ENCODE measurements at places on chromosomes 5 and 9.

DNA sequence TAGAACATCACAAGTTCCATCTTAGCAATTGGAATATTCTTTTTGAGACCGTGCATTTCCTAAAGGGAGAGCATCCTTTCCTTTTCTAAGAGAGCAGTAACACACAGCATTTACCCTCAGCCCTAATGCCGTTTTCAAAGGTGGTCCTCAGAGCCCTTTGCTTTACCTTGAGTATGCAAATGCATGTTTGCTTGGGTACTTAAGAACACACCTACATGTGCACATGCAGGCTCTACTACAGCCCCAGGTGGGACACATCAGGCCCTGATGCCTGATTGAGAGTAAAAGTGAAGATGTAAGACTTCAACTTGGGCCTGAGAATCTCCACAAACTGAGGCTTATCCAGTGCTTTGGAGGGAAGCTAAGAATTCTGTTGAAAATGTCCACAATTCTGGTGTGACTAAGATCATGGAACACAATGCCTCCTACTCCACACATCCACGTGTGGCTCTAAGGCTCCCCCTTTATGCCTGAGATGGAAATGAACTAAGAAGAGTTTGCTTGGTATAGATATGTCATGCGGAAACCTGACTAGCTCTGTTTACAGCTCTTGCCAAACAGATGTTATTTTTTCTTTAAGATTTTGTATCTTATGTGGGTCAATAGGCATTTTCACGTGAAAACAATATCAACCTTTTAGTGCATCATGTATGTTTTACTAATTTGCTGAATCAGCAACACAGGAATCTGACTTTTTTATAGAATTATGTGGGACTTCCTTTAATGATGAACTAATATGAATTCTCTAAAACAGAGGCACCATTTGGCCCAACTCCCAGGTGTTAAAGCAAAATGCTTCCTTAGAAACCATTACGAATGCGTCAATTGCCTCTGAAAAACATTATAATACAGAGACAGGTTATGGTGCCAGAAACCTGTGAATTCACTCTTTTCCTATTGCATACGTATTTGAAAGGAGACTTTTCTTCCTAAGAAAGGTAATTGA, 48.9 kb upstream of the SLC2A8 start:
- peak; percentile 77 for DNase-seq

DNA sequence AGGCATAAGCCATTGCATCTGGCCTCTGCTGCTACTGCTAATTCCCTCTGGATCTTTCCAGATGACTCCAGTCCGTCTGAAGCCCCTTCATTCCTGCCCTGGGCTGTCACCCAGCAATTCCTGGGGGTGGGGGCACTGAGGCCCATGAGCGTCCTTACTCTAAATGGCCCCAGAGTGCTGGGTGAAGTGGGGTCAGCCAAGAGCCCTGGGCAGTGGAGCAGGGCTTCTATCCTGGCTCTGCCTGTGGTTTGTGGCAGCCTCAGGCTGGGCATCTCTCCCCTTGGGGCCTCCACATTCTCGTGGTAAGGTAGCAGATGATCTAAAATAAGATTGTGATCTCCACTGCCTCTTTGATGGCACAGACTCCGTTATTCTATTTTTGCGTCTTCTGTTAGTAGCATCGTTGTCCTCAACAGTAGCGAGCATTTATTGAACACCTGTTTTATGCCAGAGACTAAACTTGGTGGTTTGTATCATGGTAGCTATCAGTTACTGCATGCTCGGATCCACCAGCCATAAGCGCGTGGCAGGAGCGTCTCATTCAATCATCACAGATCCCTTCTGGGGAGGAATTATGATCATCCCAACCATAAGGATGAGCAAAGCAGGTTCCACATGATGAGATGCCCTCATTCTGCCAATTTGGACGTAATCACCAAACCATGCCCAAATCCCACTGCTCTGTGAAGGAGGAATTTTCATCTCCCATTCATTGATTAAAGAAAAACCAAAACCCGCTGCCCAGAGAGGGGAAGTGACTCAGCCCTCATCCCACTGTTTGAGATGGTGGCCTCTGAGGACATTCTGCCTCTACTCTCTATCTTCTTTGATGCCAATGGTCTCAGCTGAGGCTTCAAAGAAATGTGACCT, 21.9 kb upstream of the DUSP1 start:
- DNase-seq: no peak

DNA sequence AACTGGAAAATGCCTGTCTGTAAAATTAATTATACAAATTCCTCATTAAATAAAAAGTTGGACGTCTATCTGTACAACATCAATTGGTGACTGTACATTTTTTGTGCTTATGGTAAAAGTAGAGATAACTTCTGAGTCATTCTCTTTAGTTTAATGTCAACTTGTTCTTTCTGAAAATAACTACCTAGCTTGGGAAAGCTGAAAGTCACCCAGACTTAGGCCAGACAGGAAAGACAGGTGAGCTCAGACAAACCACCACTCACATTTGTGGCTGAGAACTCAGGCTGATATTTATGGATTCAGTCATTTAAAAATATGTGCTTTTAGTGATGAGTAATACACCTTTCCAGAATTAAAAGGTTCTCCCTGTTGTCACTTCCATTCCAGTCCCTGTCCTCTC, 31.9 kb upstream of the ENTREP1 start:
- DNase-seq: no peak

- DNase-seq: no peak
Measured at GRCh38 chr5:78361631-78361993, 1.2 kb downstream of the SCAMP1 start.

- no peak for DNase-seq
Measured at GRCh38 chr5:100614308-100614707, 79.1 kb downstream of the FAM174A start.

DNA sequence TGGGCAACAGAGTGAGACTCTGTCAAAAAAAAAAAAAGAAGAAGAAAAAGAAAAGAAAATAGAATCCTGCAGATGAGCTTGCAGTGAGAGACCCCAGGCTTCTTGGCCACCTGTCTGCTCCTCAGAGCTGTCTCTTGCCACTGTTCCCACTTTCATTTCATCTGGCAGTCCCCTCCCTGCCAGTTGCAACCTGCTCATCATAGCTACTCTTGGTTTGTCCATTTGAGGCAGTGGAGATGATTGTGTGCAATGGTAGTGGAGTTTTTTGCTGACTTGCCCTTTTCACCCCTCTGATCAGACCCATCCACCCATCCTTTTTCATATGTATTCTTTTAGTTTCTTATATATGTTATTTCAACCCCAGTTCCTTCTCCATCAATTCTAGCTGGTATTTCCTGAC, 28.7 kb downstream of the ANKRD33B start:
- DNase-seq: no peak

- DNase-seq: peak; percentile 93
Measured at GRCh38 chr9:70924895-70925547, 196.4 kb downstream of the TRPM3 start.

GRCh38 chr5:6206501-6206900, 171.8 kb downstream of the MED10 start:
- DNase-seq: no peak

DNA sequence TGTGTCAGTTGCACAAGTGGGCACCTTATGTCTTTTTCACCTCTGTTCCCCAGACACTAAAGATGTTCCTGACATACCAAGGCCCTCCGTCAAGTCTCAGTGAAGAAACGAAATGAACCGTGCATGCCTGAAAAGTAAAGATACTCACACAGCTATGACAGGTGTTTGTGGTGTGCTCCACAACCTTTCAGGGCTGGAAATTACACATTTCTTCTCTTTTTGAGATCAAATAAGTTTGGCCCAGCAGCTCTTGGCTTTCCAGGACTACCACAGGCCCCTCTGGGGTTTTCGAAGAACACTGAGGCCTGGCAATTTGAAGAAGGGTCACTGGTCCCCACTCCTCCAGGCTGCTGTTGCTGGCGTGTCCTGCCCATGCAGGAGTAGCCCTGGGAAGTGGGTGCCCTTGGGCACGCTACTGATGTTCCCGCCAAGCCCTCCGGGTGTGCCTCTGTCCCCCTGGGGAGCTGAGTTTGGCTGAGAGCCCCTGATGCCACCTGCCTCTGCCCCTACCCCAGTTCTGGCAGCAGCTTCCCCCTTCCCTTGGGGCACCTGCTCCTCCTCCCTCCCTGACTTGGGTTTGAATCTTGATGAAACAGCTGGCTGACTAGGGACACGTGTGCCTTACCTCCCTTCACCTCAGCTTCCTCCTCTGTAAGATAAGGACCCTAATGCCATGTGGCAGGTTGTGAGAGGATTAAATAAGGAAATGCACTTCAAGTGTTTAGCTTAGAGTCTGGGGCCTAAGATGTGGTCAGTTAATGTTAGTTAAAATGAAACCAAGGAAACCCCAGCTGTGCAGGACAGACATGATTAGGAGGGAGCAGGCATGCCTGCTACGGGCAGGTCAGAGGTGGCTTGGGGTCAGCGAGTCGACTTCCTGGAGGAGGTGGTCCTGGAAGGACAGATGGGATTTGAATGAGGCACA, 49.1 kb upstream of the GADD45G start:
- DNase-seq: peak; percentile 15

GRCh38 chr5:176870110-176870591, 29.0 kb downstream of the HK3 start:
- DNase-seq: peak; percentile 58

- peak; percentile 51 for DNase-seq
Measured at GRCh38 chr9:77750284-77750683, 102.2 kb upstream of the GNA14 start.

DNA sequence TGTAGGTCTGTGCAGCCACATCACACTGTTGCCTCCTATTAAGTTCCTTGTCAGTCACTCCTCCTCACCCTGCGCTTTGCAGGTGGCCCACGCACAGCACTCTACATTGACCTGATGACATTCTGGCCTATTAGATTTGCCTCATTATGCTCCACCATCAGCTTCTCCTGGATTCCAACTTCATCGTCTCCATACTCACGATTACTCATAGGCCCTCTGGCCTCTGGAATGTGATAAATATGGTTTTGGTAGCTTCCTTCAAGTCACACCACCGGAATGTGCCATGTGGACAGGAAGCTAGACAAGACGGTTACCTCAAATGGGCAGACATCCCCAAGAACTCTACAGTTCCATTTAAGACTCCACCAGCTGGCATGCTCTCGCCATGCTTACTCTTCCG, 158.0 kb upstream of the LHFPL2 start:
- DNase-seq: peak; percentile 77

Measured in fibroblast of mammary gland (primary cell).